ENCODE measurements at places on chromosomes 2 and 18.

DNA sequence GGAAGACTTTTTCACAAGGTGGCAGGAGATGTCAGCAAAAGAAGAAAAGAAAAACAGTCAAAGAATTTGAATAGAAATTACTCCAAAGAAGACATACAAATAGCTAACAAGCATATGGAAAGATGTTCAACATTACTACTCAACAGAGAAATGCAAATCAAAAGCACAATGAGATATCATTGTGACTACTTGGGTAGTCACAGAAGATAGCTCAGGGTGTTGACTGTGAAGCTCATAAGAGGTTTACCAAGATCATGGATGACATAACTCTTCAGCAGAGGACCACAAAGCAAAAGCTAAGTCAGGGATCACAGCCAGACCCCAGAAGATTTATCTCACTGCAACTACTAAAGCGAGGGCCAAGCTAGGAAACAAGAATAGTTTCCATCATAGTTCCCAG is 53.0 kb upstream of the TANK start:
- no peak for ATAC-seq

GRCh38 chr2:230678018-230678417 is 34.6 kb upstream of the CAB39 start:
- no peak for ATAC-seq

GRCh38 chr2:109481196-109481555 is 132.6 kb downstream of the SEPTIN10 start:
- no peak for ATAC-seq

DNA sequence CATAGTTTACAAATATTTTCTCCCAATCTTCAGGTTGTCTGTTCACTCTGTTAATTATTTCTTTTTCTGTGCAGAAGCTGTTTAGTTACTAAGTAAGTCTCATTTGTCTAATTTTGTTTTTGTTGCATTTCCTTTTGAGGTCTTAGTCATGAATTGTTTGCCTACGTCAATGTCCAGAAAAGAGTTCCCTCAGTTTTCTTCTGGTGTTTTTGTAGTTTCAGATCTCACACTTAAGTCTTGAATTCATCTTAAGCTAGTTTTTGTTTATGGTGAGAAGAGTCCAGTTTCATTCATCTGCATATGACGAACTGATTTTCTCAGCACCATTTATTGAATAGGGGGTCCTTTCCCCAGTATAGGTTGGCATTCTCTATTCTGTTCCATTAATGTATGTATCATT is 1252.2 kb upstream of the TMEFF2 start:
- ATAC-seq = no peak

- ATAC-seq = no peak
Measured at GRCh38 chr2:113251118-113251517, 27.6 kb downstream of the PAX8 start.

GRCh38 chr2:62309465-62310091 is 113.7 kb downstream of the B3GNT2 start:
- peak; percentile 62 for ATAC-seq

- ATAC-seq = no peak
Measured at GRCh38 chr18:10247021-10247741, 207.3 kb upstream of the APCDD1 start.

- peak; percentile 86 for ATAC-seq
Measured at GRCh38 chr18:79964330-79965118, at the start of gene HSBP1L1. TSS of gene HSBP1L1 (plus strand) at chr18:79964643. CDS start at chr18:79964736, 93 bp downstream.

GRCh38 chr2:213157242-213157641 is 5.8 kb upstream of the IKZF2 start:
- ATAC-seq = no peak

DNA sequence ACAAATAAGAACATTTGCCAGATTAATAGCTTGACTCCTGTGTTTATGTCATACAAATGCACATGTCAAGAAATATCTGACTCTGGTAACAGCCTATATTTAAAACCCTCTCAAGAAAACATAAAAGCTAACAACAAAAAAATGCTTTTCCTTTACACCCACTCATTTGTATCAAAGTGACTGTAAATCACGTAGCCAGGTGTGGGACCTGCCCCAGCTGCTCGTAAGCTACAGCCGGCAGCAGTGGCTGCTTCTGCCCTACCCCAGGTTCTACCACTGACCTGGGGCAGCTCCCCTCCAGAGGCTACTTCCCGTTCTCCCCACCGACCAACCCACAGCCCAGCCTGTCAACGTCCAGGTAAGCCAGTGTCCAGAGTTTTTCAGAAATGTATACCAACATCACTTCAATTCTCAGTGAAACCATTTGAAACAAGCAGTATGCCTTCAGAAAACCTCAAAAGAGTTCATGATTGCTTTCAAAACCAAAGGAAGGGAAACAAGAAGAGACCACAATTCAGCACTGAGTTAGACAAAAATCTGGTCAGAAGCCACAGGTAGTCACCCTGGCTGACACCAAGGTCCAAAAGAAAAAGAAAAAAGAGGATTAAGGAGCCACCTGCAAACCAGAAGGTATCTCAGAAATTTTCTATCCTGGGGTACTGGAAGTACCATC is 40.4 kb downstream of the KIDINS220 start:
- no peak for ATAC-seq

GRCh38 chr2:8438996-8439395 is 242.9 kb upstream of the ID2 start:
- ATAC-seq = no peak

DNA sequence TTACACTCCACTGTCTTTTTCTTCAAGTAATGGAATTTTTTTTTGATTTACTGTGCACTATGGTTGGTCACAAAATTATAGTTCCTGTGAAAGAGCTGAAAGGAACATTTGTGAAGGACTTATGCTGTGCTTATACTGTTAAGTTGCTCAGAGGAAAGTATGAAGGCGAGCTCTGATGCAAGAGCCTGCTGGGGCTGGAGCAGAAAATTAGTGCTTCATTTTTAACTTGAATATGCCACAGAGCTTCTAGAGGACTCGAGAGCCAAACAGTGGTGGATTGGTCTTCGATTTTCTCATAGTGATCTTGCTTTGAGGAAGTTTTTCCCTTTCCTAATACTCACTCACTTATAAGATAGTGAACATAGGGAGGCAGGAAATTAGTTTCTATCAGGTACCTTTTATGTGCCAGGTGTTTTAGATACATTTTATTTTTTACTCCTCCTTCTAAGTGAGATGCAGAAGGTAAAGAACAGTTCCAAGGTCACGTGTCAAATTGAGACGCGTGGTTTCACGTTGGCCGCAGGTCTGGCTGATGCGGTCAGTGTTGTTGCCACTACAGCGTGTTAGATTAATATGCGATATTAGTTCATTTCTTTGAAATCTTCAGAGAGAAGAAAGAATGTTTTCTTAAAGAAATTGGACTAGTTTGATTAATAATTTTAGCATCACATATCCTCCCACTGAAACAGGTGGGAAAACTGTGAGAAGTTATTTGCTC is 20.2 kb downstream of the GATA6 start:
- ATAC-seq = no peak

- no peak for ATAC-seq
Measured at GRCh38 chr2:181307203-181307991, 149.8 kb upstream of the ITGA4 start.

- no peak for ATAC-seq
Measured at GRCh38 chr2:238235856-238236255, 4.0 kb downstream of the HES6 start.

DNA sequence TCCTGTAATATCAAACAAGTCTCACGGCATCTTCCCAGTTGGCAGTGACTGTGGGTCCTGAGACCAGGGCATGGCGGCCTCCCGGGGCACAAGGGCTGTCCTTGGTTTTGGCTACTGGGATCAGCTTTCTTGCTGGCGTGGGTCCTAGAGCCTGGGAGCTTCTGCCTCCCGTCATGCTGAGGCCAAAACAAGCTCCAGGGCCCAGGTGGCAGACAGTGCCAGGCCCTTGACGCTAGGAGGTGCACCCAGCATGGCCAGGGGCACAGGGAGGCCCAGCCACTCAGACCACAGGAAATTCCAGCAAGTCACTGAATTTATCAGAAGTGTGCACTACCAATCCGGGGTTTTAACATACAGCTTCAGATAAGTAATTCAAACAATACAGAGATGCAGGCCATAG is 184.7 kb downstream of the EIPR1 start:
- ATAC-seq = peak; percentile 21

DNA sequence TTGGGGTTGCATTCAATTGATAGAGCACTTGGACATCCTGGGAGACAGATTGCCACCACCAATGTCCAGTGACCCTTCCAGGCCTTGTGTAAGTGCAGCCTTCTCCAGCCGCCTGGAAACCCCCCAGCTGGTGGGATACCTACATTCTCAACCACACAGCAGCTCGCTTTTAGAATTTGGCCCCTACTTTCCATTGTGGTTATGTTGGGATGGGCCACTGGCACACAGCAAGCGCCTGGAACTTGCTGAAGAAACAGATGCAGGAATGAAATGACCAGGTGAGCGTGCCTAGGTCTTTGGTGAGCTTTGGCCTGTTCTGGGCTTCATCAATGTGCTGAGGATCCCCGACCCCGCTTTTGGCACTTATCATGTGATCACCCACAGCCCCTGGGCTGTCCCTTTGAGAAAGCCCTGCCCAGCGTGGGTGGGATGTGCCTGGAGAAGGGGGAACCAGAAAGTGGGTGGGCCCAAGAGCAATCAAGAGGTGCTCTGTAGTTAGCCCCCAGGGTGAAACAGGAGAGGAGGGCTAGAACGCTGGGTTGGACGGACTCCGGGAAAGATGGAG is 16.0 kb upstream of the NTSR2 start:
- ATAC-seq = no peak

DNA sequence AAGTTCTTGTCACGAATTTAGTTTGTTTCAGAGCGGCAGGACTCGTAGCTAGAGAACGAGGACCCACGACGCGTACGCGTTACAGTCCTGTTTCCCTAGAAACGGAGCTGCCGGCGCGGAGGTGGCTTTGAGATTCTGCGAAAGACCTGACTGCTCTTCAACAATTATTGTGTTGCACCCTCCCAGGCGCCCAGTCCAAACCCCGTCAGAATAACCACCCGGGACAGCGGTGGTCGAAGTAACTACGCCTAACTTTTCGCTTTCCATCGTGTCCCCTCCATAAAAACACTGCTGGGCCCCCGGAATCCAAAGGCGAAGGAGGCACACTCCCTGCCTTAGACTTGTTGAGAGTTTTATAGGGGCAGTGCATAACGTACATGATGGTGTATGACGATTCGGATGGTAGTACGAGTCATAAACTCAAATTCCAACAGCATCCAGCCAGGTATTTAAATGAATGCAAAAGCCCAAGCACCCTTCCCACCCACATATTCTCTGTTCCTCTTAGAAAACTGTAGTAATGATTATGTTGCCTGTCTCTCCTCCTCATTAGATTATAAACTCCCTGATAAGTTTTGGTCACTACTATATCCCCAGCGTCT is 651 bp upstream of the STAM2 start:
- ATAC-seq = peak; percentile 28

DNA sequence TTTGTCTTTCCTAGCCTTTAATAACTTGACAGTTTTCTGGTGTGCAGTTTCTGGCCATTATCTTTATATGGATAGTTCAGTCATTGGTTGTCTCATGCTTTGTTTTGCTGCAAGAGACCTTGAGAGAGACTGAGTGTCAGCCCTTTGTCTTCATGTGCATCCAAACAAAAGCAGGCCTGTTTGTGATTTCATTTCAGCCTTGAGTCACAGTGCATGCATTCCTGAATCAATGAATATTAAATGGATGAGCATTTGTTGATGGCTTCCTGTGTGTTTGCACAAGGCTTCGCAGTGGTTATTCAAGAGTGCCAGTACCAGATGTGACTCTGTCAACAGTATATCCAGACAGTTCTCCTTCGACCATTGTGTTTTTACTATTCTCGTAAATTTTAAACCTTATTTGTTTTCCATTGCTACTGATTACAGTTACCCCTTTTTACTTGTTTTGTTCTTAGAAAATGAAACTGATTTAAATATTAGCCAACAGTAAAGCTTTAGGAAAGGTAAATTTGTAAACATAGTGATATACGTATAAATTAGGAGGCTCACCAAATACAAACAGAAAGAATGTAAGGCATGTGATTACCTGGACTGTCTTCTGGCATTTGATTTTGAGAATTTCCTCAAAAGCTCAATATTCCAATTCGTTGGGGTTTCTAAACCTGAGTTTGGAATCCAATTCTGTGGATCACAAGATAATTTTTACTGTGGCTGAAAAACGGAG is 319.8 kb downstream of the CTNNA2 start:
- no peak for ATAC-seq

DNA sequence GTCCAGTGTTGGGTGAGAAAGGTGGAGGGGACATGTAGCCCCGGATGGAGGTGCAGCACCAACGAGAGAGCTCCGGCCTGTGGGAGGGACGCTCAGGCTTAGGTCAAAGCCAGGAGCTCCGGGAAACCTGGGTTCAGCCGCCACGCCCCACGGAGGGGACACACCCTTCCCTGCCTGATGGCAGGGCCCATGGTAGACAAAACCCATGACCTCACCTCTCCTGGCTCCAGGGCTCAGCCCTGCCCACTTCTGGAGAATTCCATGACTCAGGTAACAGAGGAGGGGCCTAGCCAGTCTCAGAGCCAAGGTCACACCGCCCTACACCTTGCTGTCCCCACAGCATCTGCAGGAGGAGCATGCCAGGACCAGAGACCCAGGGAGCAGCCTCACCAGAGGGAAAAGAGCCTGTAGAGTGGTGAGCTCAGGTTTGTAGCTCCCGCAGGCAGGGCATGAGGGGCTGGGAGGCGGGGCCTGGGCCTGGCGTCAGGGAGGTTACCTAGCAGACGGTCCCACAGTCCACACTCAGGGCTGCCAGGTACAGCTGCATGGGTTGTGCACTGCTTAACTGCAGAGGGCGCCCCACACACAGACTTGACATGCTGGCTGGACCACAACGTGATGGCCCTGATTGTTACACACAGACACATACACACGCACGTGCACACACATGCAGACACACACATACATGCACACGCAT is 70.8 kb upstream of the SMAD7 start:
- peak; percentile 74 for ATAC-seq

- no peak for ATAC-seq
Measured at GRCh38 chr18:34772887-34773286, 62.8 kb downstream of the DTNA start.

DNA sequence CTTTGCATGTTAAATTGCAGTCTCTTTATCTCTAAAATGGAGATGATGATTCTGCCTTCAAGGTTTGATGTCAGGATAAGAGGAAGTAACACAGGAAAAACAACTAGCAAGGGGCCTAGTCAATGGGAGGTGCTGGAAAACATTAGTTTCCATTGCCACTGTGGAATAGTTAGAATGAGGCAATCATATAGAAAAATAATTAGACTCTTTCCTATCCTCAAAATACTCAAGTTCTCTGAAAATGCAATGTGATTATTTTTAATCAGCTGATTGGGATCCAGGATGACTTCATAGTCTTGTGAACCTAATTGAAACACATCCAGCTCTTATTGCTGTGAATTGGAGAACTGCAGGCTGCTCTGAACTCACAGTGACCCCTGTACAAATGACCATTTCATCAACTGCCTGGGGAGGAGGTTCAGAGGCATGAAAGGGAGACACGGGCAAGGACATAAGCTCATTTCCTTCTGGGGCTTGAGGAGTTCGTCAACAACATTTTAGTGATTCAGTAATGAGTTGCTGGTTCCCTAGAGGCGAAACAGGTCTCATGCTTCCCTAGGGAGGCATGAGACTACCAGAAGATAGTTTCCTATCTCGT is 422.5 kb downstream of the LPIN1 start:
- ATAC-seq = no peak

Data from SK-N-SH treated with all-trans-retinoic acid at 6 μM for 48 hours (cell line).